ENCODE measurements at places on chromosomes 3 and 15.

- peak; percentile 54 for DNase-seq
These were observed 131.5 kb upstream of the SATB1 start for GRCh38 chr3:18556503-18557135.

- DNase-seq: no peak
These were observed 7.0 kb upstream of the ATP8B4 start for GRCh38 chr15:50126072-50126471.

- DNase-seq: no peak
These were observed 146.6 kb upstream of the TPM1 start for GRCh38 chr15:62895905-62896316.

- no peak for DNase-seq
These were observed 101.3 kb upstream of the GALNT15 start for GRCh38 chr3:16073203-16073602.

Data from CD4-positive, alpha-beta T cell treated with Interleukin-4 for 4 hours (primary cell).